ENCODE measurements at places on chromosomes 6 and 20. TPM values are rescaled to one million over a fixed set of nuclear protein-coding genes. Genes with fewer than 3 reads are reported as not detected.

- H3K27ac ChIP-seq: no peak overlapping the region
- no peaks in the 10 kb centered on the region for H3K4me1 ChIP-seq
- H3K36me3 ChIP-seq: peaks cover 9% of the 10 kb centered on the region
- DNase-seq: no peak
- no peak overlapping the region for H3K4me3 ChIP-seq
- H3K27me3 ChIP-seq: no peaks in the 10 kb centered on the region
These were observed 1.9 kb downstream of the HEBP2 start for GRCh38 chr6:138405816-138406413.

- no peak for DNase-seq
- no peak overlapping the region for H3K4me3 ChIP-seq
- H3K36me3 ChIP-seq: no peaks in the 10 kb centered on the region
- no peaks in the 10 kb centered on the region for H3K4me1 ChIP-seq
- H3K27me3 ChIP-seq: no peaks in the 10 kb centered on the region
These were observed 22.2 kb downstream of the KDM1B start for GRCh38 chr6:18177286-18177965.

DNA sequence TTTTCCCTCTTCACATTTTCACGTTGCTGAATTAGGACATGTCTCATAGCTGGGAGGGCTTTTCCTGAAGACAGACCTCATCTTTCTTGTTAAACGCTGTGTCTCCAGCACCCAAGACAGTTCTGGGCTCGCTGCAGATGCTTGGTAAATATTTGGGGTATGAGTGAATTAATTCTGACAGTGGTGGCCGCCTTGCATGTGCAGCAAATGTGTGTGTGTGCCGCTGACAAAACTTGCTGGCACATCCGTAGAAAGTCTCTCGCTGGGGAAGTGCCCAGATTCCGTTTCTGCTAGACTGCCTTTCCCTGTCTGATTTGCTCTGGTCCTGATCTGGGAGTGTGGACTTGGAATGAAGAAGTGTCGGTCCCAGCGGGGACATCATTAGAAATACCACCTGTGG is 48.2 kb upstream of the ZNFX1 start:
- no peak overlapping the region for H3K4me3 ChIP-seq
- H3K27me3 ChIP-seq: no peaks in the 10 kb centered on the region
- no peaks in the 10 kb centered on the region for H3K4me1 ChIP-seq

DNA sequence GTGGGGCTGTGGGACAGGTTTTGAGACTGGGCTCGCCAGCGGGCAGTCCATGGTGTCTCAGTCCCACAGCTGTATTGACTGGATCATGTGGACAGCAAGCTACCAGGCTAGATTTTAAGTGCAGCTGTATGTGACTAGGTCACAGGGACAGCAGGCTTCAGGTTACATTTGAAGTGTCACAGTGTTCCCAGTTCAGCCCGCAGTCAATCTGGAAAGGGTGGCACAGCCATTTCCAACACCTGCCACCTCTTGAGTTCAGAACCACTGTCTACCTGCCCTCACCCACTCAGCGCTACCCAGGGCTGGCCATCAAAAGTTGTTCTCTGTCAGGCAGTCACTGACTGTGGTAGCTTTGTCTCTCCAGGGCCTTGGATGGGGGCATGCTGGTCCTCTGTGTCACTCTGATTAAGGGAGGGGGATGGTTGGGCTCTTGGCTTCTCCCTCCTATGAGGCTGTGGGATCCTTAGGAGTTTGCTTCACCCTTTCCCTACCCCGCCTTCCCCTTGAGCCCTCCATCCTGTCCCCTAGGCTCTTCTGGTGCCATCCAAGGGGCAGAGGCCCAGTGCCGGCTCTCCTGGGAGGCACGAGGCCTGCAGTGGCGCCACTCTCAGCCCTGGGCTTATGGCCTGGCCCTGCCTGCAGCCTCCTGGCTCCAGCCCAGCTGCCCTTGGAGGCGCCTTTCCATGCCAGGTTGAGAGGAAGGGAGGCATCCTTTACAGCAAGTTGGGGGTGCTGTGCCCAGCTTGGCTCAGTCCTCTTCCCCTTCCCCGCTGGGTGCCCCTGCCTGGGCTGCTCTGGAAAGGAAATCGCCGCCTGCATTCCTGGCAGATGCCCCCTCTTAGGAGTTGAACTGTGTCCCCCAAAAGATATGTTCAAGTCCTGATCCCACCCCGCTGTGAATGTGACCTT is 44.9 kb downstream of the PNLDC1 start:
- no peaks in the 10 kb centered on the region for H3K36me3 ChIP-seq
- no peaks in the 10 kb centered on the region for H3K4me1 ChIP-seq
- no peak for DNase-seq
- no peak overlapping the region for H3K4me3 ChIP-seq

GRCh38 chr20:12717061-12717460 is 291.7 kb upstream of the SPTLC3 start:
- H3K27ac ChIP-seq: no peak overlapping the region
- H3K27me3 ChIP-seq: no peaks in the 10 kb centered on the region
- H3K4me1 ChIP-seq: no peaks in the 10 kb centered on the region
- no peaks in the 10 kb centered on the region for H3K36me3 ChIP-seq
- DNase-seq: no peak
- H3K4me3 ChIP-seq: no peak overlapping the region

DNA sequence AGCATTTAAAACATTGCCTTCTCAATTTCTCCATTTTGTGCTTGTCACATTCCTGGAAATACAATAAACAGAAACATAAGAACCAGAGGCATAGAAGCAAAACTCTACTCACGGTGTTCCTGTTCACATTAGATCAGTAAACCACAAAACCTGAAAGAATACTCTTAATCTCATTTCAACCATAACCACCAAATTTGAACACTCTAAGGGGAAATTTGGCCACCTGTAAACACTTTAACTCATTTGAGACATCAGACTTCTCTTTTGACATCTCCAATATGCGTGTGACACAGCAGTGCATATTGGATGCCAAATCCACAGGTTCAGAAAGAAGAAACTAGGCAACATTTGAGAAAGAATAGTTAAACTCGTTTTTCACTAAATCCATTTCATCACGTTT is 153.8 kb upstream of the IRAK1BP1 start:
- no peaks in the 10 kb centered on the region for H3K36me3 ChIP-seq
- H3K27ac ChIP-seq: no peak overlapping the region
- H3K27me3 ChIP-seq: no peaks in the 10 kb centered on the region
- no peak for DNase-seq

DNA sequence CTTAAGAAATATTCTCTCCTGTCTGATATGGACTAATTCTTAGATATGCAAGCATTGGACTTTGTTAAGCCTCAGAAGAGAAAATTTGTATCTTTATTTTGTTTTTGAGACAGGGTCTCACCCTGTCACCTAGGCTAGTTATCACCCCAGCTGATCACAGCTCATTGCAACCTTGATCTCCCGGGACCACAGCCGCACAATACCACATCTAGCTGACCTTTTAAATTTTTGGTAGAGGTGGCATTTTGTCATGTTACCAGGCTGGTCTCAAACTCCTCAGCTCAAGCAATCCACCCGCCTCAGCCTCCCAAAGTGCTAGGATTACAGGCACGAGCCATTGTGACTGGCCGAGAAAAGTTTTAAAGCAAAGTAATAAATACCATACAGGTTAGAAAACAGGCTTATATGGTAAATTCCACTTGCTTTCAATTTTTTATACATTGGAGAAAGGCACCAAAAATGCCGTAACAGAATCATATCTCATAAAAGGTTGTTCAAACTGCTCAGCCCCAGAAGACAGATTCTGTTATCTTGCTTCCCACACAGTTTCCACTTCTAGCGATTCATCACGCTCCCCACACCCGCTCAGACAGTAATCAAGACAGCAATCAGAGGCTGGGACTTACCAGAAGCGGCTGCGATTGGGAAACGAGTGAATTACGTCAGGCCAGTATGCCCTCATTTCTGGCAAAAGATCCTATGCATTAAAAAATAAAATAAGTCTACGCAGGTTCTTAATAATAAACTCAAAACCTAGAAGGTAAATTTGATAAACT is 13.8 kb downstream of the RNASET2 start:
- no peaks in the 10 kb centered on the region for H3K36me3 ChIP-seq
- no peak overlapping the region for H3K27ac ChIP-seq
- no peaks in the 10 kb centered on the region for H3K4me1 ChIP-seq
- no peak for DNase-seq
- no peaks in the 10 kb centered on the region for H3K27me3 ChIP-seq

Gene CRISP3
- not detected for total RNA-seq

Gene TAGAP
- total RNA-seq: 5.8 TPM
